Stimulated activated CD4-positive, alpha-beta T cell treated with anti-CD3 and anti-CD28 coated beads, Interleukin-15, amount 100 ng/mL, for 24 hours (primary cell): ENCODE measurements at places on chromosomes 5 and 9.

DNA sequence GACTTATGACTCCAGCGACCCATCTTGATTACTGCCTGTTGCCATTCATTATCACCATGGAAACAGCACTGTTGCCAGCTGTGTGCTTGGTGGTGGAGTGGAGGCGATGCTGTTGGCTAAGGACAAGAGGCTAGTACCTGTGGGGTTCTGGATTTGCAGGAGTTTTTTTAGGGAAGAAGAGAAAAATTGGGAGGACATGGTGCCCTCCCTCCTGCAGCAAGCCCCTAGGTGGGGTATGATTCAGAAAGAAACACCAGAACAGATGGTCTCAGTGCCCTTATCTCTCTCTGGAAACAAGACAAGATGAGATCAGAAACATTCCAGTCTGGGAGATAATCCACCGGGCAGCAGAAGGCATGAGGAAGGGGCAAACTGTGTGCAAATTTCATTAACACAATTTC, 87.8 kb upstream of the TLR4 start:
- DNase-seq = no peak

- DNase-seq = no peak
Observed at GRCh38 chr5:181133610-181134231, 2.8 kb upstream of the OR2V1 start.

GRCh38 chr5:59133764-59134261, 550.9 kb downstream of the RAB3C start:
- no peak for DNase-seq

- no peak for DNase-seq
Observed at GRCh38 chr9:87157366-87158031, 210.2 kb upstream of the GAS1 start.

GRCh38 chr5:76305269-76305668, 97.8 kb upstream of the IQGAP2 start:
- DNase-seq = no peak

DNA sequence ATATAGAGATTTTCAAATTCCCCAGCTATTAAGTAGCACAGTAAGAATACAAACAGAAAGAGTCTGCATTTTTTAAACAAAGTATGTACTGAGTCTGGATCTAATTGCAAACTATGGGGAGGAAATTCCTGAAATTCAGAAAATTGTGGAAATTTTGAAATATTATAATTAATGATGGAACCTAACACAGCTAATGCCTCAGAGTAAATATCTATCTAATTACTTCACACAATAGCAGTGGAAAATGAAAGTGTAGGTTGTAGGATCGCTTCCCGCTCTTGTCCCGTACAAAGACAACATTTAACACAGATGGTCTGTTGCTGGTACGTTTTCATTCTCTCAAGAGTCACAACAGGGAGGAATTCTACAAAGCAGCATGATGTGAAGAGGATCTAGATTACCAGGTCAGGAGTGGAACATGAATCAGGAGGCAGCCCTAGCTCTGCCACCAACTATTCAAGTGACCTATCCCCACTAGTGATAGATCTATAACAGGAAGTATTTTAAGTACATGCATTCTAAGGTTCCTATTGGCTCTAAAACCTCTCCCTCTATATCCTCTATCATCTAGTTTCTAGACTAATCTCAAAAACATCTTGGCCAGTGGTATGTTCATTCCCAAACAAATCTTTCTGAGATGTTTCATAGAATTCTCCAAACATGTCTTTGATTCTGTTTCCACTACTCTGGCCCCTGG, 58.9 kb upstream of the GRAMD2B start:
- no peak for DNase-seq
